Astrocyte (in vitro differentiated cells and primary cell): ENCODE measurements at places on chromosomes 7 and 10. TPM values are rescaled to one million over a fixed set of nuclear protein-coding genes. Genes with fewer than 3 reads are reported as not detected.

Gene GNGT1
- not detected in 2 replicates for total RNA-seq

Gene HOXA11
- not detected in 2 replicates for total RNA-seq

Gene ZNRF2
- total RNA-seq: 9.2 and 9.9 TPM in 2 replicates

Gene HTRA1
- total RNA-seq: 34.9 and 89.8 TPM in 2 replicates

Gene ALOX5
- total RNA-seq: 1.0 and 1.8 TPM in 2 replicates

Gene HKDC1
- 4.2 and 4.3 TPM in 2 replicates for total RNA-seq

Gene ELN
- 0.75 and 0.89 TPM in 2 replicates for total RNA-seq

Gene ZNF488
- 0.94 and 1.4 TPM in 2 replicates for total RNA-seq

Gene GPNMB
- total RNA-seq: 0.82 and 0.91 TPM in 2 replicates

Gene HSPA14
- 12.8 and 13.3 TPM in 2 replicates for total RNA-seq

DNA sequence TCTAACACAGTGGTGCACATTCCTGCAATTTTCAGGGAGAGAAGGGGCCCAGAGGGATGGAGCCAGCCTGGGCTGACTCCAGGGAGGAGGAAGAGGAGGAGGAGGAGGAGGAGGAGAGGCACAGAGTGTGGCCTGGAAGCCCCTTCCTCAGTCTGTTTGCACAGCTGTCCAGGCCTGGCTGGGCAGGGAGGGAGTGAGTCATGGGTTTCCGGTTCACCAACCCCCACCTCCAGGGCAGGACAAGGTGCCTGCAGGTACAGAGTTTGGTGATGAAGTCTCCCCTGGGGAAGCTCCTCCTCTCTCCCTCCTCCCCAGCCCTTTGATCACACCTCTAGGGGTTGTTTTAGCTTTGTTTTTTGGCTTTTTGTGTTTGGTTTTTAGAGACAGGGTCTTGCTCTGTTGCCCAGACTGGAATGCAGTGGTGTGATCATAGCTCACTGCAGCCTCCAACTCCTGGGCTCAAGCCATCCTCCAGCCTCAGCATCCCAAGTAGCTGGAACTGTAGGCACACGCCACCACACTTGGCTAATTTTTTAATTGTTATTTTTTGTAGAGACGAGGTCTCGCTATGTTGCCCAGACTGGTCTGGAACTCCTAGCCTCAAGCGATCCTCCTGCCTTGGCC, 77.5 kb upstream of the CUX1 start:
- DNase-seq: no peak

DNA sequence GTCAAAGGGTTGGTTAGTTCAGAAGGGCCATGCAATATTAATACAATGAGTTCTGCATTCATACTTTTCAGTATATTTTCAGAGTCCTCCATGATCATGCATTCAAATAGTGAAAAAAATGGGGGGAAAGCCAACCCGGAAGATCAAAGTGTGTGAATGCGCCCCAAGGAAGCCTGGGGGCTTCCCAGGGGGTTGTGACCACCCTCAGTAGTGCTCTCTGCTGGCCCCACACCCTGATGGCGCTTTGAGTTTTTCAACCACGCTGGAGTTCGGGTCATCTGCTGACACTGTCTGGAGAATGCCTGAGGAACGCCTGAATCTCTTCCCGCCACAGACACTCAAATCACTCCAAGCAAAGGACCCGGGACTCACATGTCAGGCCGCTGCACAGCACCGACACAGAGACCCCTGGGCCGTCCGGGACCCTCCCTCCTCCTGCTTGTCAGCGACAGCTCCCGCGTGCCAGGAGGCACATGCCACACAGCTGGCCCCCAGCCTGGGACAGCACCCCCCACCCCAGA, 1.0 kb downstream of the TNS3 start:
- DNase-seq: no peak

DNA sequence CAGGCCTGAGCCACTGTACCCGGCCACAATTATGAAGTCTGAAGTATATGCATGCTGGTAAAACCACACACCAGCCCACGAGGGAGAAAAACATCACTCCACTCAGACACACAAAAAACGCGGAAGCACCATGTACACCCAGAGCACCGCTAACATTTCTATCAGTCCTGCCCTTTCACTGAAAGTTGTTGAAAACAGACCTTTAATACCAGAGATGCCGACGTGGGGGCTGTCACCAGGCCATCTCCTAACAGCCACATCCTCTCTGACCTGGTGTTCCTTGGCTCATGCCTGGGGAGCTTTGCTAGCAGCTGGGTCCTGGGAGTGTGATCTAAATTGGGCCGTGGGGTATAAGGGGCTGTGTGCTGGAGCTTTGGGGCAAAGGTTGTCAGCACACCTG, 49.8 kb downstream of the BAIAP2L1 start:
- DNase-seq: no peak

- DNase-seq: no peak
Observed at GRCh38 chr10:1251769-1252168, 195.6 kb downstream of the WDR37 start.

- DNase-seq: no peak
Observed at GRCh38 chr10:51242393-51242792, 168.1 kb downstream of the PRKG1 start.

DNA sequence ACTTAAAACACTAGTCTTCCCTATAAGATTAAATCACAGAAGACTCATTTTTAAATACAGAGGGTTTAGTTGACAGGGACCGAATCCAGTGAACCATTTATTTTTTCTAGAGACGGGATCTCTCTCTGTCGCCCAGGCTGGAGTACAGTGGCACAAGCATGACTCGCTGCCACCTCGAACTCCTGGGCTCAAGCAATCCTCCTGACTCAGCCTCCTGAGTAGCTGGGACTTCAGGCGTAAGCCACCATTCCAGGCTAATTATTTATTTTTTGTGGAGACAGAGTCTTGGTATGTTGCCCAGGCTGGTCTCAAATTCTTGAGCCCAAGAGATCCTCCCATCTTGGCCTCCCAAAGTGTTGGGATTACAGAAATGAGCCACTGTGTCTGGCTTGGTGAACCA, 20.9 kb upstream of the LYZL1 start:
- no peak for DNase-seq

DNA sequence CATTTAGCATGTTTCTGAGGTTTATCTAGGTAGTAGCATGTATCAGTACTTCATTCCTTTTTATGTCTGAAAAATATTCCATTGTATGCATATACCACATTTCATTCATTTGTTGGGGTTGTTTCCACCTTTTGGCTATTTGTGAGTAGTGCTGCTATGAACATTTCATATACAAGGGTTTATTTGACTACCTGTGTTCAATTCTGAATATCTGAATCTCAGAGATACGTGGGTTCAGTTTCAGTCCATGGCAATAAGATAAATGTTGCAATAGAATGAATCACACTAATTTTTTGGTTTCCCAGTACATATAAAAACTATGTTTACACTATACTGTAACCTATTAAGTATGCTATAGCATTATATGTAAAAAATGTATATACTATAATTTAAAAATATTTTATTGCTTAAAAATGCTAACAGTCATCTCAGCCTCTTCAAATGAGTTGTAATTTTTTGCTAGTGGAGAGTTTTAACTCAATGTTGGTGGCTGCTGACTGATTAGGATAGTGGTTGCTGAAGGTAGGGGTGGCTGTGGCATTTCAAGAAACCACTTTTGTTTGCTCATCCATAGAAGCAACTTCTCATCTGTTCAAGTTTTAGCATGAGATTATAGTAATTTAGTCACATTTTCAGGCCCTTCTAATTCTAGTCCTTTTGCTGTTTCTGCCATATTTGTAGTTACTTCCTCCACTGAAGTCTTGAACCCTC, 13.9 kb downstream of the PLEKHA1 start:
- DNase-seq: no peak

- DNase-seq: no peak
Observed at GRCh38 chr10:1292611-1293031, 236.4 kb downstream of the WDR37 start.

GRCh38 chr10:118908557-118909256, 120.8 kb upstream of the NANOS1 start:
- no peak for DNase-seq

DNA sequence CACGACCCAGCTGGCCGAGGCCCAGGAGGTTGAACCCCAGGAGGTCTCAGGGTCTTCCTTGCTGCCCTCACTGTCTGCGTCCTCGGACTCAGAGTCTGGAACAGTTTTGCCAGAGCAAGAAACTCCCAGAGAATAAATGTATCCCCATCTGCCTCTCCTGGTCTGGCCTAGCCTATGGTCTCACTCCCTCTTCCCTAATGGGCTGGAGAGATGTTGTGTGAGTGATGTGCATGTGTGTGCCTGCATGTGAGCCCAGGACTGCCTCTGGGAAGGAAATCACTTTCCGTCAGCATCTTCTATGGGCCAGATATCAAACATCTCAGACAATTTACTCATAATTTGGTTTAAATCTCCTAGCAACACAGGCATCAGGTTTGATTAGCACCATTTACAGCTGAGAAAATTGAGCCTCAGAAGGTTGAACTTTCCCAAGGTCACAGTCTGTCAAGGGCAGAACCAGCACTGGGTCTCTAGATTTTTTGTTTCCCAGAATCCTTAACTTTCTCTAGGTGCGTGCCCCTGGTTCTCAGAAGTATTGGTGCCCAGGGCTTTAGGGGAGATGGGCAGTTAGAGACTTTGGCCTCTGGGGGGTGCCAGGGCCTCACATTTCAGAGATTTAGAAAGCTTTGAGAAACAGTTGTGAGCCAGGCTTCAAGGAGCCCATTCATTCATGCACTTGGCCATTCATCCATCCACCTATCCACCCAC, 4.9 kb downstream of the TMEM270 start:
- DNase-seq: peak; percentile 7

DNA sequence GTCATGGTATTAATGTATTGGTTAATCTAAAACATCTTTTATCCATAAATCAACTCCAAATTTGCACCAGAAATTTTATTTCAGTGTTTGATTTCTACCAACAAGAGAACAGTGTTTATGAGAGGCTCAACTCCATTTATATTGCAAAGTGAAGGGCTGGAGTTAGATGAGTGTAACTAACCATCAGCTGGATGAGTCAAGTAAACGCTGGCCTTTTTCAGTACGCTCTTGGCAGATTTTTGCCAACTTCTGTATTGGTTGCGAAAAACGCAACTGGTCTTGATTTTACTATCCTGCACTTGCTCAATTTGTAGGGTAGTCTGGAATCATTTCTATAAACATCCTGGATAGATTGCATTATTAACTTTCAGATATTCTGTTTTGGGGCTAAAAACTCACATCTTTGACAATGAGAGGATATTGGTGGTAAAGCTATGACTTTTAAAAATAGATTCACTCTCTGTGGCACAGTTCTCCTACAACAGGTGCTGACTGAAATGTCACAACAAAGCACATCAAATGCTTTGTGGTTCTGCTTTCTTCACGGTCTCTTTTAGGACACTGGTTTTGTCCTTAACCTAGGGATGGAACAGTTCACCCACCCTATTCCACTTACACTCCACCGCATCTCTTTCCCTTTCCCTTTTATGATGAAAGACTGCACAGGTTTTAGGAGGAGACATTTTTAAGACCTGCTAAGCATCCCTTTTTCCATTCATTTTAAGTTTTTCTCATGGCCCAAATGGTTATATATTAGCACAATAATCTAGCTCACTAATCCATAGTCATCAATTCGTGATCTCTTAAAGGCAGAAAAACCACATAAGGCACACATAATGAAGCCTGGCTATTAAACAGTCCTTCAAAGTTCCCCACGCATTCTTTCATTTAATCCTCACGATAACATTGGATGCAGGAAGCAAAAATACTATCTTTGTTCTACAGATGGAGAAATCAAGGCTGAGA, 12.8 kb downstream of the CACNA2D1 start:
- DNase-seq: no peak

DNA sequence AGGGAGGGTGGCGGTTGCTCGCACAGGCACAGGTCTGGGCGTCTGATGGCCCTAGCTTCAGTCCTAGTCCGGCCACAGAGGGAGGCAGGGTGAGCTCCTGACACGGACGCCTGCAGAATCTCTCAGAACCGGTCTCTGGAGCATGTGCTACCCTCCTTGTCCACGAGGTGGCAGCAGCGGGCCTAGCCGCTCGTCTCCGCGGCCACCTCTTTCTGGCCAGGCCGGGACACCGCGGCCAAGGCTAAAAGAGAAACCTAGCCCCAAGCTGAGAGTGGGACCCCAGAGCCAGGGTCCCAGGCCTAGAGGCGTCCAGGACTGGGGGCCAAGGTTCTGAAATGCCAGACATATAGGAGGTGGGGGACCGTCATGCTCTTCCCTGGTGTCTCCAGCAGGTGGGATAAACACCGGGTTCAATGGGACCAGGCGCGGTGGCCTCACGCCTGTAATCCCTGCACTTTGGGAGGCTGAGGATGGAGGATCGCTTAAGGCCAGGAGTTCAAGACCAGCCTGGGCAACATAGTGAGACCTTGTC, 3.2 kb upstream of the LAT2 start:
- peak; percentile 7 for DNase-seq
